ENCODE measurements at places on chromosomes 7 and 10.
A peak's percentile ranks its signal among the peaks of the same experiment; 100 is the strongest.

DNA sequence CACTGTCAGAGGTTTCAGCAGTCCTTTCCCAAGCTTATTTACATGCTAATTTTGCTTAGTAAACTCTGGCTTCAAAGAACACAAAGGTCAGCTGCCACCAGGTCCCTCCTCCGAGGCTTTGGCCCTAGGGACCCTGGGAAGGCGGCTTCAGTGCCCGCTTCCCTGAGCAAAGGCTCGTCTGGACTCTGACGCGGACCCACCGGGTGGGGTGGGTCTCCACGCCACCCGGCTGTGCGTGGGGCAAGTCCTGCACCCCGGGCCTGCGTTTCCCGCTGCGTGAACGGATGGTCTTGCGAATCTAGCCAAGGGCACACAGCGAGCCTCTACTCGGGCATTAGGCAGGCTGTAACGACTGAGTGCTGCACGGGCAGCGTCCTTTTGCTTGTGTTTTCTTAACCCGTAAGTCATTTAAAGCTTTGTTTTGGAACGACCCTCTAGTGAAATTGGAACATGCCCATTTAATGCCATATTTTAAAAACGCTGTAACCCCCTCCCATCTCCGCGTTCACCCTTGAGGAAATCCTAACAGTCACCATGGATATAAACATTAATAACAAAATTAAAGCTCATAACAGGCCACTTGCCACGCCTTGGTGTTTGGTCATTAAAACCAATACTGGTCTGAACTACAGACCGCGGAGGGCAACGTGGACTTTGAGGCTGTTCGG is 828 bp downstream of the BNIP3 start:
- peaks cover 12% of the 10 kb centered on the region for H3K27me3 ChIP-seq
- peaks cover 3% of the 10 kb centered on the region for H3K4me1 ChIP-seq
- peak overlapping the region; percentile 58 for H3K4me3 ChIP-seq
- no peak for DNase-seq

GRCh38 chr10:78385599-78385998 is 351.9 kb downstream of the RPS24 start:
- no peaks in the 10 kb centered on the region for H3K36me3 ChIP-seq
- no peaks in the 10 kb centered on the region for H3K27me3 ChIP-seq
- H3K4me3 ChIP-seq = no peak overlapping the region
- no peak overlapping the region for H3K27ac ChIP-seq
- no peak for DNase-seq

GRCh38 chr7:83832009-83832408 is 183.1 kb upstream of the SEMA3E start:
- no peak overlapping the region for H3K4me3 ChIP-seq
- H3K27ac ChIP-seq = no peak overlapping the region
- H3K36me3 ChIP-seq = no peaks in the 10 kb centered on the region
- no peaks in the 10 kb centered on the region for H3K27me3 ChIP-seq

- no peak overlapping the region for H3K27ac ChIP-seq
- H3K36me3 ChIP-seq = no peaks in the 10 kb centered on the region
- H3K27me3 ChIP-seq = no peaks in the 10 kb centered on the region
- DNase-seq = no peak
- H3K4me3 ChIP-seq = no peak overlapping the region
Measured at GRCh38 chr7:84780158-84781124, 406.4 kb downstream of the SEMA3D start.

- H3K36me3 ChIP-seq = no peaks in the 10 kb centered on the region
- no peak for DNase-seq
- H3K4me3 ChIP-seq = no peak overlapping the region
- H3K27me3 ChIP-seq = no peaks in the 10 kb centered on the region
Measured at GRCh38 chr10:5356302-5356763, 8.4 kb upstream of the UCN3 start.

DNA sequence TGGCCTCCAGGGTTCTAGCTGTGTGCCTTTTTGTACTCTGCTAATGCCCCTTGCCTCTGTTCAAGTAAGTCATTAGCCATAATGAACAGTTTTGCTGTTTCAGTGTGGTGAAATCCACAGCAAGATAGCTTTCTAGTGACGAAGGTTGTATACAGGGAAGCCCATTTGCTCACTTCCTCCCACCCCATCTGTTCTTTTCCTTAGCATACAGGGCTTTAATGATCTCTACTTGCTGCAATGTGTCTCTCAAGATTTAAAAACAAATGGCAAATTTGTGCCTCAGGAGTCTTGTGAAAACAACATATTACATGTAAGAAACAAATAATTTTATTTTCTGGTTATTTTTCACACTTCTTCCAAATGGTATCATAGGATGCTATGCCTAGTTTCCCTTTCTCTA is 243.2 kb downstream of the CDK14 start:
- no peak for DNase-seq
- no peaks in the 10 kb centered on the region for H3K4me1 ChIP-seq
- H3K27me3 ChIP-seq = no peaks in the 10 kb centered on the region
- no peaks in the 10 kb centered on the region for H3K36me3 ChIP-seq
- no peak overlapping the region for H3K27ac ChIP-seq

DNA sequence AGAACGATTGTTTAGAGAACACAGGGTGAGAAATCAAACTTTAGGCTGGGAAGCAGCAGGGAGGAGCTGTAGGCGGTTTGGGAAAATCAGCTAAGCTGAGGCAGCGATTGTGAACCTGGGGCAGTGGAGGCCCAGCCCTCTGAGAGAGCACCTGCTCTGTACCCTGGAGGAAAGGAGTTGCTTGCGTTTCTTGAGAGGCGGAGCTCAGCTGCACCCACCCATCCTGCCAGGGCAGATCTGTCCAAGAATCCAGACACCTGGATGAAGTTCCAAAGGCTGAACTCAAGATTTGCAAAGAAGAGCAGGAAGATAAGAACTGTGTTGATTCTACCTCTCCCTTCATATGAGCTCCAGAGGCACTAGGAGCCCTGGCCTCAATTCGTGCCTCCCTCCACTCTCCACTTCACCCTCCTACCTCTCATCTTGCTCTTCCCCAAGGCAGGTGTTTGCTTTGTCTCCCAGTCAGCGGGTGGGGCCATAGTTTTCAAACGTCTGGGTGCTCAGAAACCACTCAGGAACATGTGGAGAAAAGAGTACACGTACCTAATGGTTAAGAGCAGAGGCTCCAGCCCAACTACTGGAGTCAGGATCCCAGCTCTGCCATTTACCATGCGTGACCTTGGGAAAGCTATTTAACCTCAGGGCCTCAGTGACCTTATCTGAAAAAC is 21.5 kb upstream of the TMEM213 start:
- no peaks in the 10 kb centered on the region for H3K36me3 ChIP-seq
- no peak overlapping the region for H3K4me3 ChIP-seq
- H3K4me1 ChIP-seq = 0 out of 2 replicates have a peak, but pooled peaks cover 4% of the 10 kb centered on the region
- DNase-seq = no peak
- no peaks in the 10 kb centered on the region for H3K27me3 ChIP-seq
- H3K27ac ChIP-seq = no peak overlapping the region

DNA sequence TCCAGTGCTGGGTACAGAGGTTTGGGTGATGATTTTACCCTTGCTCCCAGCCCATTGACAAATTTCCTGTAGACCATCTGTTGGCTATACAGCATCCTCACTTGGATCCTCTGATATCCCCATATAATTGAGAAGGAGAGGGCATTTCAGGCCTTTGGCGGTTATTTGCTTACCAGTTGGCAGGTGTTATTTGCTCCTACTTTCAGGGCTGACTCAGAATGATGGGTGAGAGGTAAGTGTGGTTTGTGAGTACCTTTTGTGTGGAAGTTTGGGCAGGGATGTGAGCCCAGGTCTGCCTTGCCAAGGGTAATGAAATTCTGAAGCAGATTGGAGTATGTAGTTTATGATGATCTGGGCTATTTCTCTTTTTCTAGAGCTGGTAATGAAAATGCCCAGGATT is 93.6 kb downstream of the LRMDA start:
- H3K36me3 ChIP-seq = no peaks in the 10 kb centered on the region
- H3K27me3 ChIP-seq = no peaks in the 10 kb centered on the region
- H3K4me3 ChIP-seq = no peak overlapping the region
- DNase-seq = no peak
- H3K27ac ChIP-seq = no peak overlapping the region

- no peak for DNase-seq
- H3K36me3 ChIP-seq = no peaks in the 10 kb centered on the region
- no peak overlapping the region for H3K4me3 ChIP-seq
- H3K4me1 ChIP-seq = no peaks in the 10 kb centered on the region
- no peak overlapping the region for H3K27ac ChIP-seq
Measured at GRCh38 chr7:46557781-46558180, 636.7 kb upstream of the IGFBP3 start.

DNA sequence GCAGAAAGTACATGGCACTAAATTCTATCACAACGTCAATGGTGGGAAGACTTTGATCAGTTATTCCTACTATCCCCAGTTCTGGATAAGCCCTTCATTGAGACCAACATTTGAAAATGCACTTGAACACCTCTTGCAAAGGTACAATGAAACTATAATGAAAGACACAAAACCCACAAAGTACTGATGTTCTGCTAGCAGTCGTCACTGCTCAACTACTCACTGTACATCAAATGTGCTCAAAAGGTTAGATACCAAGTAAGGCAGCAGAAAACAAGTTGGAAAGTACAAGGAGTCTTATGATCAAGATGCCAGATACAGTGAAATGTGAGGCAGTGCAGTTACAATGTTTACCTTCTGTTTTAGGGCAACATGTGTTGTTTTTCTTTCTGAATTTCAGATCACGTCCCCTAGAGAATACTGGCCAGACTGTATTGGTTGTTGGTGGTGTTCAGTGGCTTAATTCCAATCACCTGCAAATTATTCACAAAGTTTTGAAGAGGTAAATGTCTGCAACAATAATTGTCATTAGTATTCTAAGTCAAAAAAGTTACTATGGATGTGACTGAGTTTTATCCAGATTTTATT is 62.4 kb upstream of the WNT16 start:
- no peak for DNase-seq
- no peak overlapping the region for H3K4me3 ChIP-seq
- no peaks in the 10 kb centered on the region for H3K4me1 ChIP-seq
- H3K27me3 ChIP-seq = no peaks in the 10 kb centered on the region
- no peak overlapping the region for H3K27ac ChIP-seq
- H3K36me3 ChIP-seq = no peaks in the 10 kb centered on the region

GRCh38 chr7:148162808-148163207 is 427.8 kb upstream of the C7orf33 start:
- no peak for DNase-seq
- no peaks in the 10 kb centered on the region for H3K27me3 ChIP-seq
- no peaks in the 10 kb centered on the region for H3K36me3 ChIP-seq
- H3K4me1 ChIP-seq = no peaks in the 10 kb centered on the region

DNA sequence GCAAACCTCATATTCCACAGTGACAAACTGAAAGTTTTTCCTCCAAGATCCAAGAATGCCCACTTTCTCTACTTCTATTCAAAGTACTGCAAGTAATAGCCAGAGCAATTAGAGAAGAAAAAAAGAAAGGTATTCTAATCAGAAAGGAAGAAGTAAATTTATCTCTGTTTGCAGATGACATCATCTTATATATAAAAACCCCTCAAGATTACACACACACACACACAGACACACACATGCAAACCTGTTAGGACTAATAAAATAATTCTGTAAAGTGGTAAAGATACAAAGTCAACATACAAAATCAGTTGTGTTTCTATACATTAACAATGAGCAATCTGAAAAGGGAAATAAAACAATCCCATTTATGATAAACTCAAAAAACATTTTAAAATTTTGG is 44.7 kb upstream of the AASS start:
- no peaks in the 10 kb centered on the region for H3K27me3 ChIP-seq
- H3K4me3 ChIP-seq = no peak overlapping the region
- no peaks in the 10 kb centered on the region for H3K4me1 ChIP-seq
- no peaks in the 10 kb centered on the region for H3K36me3 ChIP-seq

DNA sequence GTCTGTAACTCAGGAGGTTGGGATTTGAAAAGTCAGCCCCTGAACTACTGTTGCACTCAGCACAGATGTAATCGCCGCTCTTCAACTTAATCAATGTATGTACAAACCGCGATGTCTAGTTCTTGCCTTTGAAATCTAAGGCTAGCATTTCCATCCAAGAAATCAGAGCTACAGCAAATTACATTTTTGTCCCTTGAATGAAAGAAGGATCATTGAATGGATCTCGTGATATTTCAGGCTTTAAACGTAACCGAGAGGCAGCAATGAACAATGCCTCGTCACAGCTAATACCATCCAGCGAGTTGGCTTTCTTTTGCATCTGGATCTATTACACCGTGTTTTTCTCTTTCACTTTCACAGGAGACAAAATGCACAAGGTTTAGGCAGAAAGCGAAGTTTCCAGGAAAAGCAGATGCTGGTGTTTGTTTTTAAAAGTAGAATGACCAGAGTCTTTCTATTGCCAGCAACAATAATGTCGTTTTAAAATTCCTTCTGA is 5.5 kb downstream of the SKIDA1 start:
- no peak overlapping the region for H3K27ac ChIP-seq

GRCh38 chr10:18532881-18533535 is 118.4 kb downstream of the NSUN6 start:
- no peaks in the 10 kb centered on the region for H3K4me1 ChIP-seq
- no peak for DNase-seq
- H3K27me3 ChIP-seq = no peaks in the 10 kb centered on the region
- H3K4me3 ChIP-seq = no peak overlapping the region
- no peaks in the 10 kb centered on the region for H3K36me3 ChIP-seq

GRCh38 chr7:4631380-4632179 is 50.5 kb upstream of the FOXK1 start:
- H3K27me3 ChIP-seq = no peaks in the 10 kb centered on the region
- no peak overlapping the region for H3K27ac ChIP-seq
- no peak overlapping the region for H3K4me3 ChIP-seq
- H3K36me3 ChIP-seq = no peaks in the 10 kb centered on the region
- no peaks in the 10 kb centered on the region for H3K4me1 ChIP-seq

GRCh38 chr7:37510043-37510634 is 61.5 kb upstream of the ELMO1 start:
- H3K4me3 ChIP-seq = no peak overlapping the region
- H3K27me3 ChIP-seq = no peaks in the 10 kb centered on the region
- no peaks in the 10 kb centered on the region for H3K36me3 ChIP-seq
- no peaks in the 10 kb centered on the region for H3K4me1 ChIP-seq
- no peak overlapping the region for H3K27ac ChIP-seq

DNA sequence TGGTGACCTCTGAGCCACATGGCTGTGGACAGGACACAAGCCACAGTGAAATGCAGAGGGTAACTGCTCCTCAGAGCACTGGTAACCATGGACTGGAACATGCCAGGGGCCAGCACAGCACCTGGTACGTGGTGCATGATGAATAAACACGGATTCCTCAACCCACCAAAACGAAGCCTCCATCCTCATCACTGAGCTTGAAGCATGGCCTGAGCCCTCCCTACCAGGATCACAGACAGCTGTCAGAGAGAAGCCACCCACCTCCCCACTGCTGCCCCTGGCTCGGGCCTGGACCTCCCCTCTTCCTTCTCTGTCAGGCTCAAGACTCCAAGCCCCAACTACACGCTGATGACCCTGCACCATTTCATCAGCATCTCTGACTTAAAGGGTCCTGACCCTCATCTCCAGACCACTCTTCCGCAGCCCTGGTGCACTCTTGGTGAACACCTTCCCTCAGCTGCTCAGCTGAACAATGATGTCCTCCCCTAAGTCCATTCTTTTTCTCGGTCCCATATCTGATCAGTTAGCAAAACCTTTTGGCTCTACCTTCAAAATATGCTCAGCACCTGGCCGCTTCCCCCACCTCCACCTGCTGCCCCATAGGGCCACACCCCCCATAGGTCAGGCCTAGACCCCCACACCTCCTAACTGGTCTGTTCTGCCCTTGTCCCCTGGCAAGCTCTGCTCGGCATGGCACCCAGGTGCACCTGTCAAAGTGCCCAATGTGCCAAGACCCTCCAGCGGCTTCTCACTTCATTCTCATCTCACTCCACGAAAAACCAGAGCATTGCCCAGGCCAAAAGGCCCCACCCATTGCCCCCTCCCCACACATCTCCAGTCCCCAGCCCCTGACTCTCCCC is 141.1 kb downstream of the MAPK8 start:
- H3K4me3 ChIP-seq = no peak overlapping the region
- H3K36me3 ChIP-seq = 0 out of 2 replicates have a peak, but pooled peaks cover 6% of the 10 kb centered on the region
- peaks cover 3% of the 10 kb centered on the region for H3K4me1 ChIP-seq
- no peak for DNase-seq
- H3K27me3 ChIP-seq = no peaks in the 10 kb centered on the region
